ENCODE measurements at places on chromosomes 1 and 21.

DNA sequence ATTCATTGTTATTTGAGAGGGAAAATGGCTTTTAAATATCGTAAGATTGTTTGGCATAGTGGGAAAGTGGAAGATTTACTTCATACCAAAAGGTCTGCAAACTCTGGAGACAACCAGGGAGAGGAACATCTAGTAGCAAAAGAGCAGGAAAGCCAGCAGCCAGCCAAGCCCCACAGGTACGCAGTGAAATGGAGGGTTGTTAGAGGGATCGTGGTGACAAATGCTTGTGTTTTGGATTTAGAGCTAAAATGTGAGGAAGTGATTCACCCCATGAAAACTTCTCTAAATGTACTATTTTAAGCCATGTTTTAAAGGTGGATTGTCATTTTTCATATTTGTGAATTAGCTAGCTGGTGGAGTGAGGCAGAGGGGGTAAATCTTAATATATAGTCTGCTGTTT is 69.3 kb downstream of the RPS6KC1 start:
- no peak for DNase-seq

- DNase-seq: no peak
Measured at GRCh38 chr1:24545662-24546061, 10.2 kb upstream of the NCMAP start.

DNA sequence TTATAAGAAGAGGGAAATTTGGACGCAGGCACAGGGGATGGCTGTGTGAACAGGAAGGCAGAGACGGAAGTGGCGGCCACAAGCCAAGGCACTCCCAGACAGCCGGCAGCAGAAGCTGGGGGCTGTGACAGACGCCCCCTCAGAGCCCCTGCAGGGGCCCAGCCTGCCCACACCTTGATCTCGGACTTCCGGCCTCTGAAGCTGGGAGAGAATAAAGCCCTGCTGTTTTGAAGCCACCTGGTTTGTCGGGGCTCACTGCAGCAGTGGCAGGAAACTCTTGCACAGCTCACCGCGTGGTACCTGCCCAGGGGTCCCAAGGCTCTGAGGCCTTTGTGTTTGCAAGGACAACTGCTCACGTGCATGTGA is 13.7 kb downstream of the MEGF6 start:
- no peak for DNase-seq

- no peak for DNase-seq
Measured at GRCh38 chr1:10272274-10272673, 61.9 kb downstream of the KIF1B start.

- DNase-seq: no peak
Measured at GRCh38 chr1:35717911-35718476, 690 bp downstream of the C1orf216 start.

DNA sequence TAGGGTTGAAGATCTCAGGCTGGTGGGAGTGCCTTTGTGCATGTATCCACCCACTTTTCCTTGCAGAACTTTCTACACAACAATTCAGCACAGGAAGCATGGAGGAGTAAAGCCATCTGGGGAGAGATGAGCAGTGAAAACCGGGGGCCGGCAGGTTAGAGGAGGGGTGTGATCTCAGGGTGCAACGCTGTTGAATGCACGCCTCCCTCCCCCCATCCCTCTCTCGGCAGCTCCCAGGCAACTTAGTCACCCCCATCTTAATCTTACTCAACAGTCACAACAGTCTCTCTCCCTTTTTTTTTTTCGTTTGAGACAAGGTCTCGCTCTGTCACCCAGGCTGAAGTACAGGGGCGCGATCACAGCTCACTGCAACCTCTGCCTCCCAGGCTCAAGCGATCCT is 16.6 kb upstream of the ABCG1 start:
- no peak for DNase-seq

GRCh38 chr1:70427976-70428375 is 16.9 kb downstream of the CTH start:
- DNase-seq: no peak

GRCh38 chr1:4797429-4797828 is 143.0 kb downstream of the AJAP1 start:
- DNase-seq: no peak

DNA sequence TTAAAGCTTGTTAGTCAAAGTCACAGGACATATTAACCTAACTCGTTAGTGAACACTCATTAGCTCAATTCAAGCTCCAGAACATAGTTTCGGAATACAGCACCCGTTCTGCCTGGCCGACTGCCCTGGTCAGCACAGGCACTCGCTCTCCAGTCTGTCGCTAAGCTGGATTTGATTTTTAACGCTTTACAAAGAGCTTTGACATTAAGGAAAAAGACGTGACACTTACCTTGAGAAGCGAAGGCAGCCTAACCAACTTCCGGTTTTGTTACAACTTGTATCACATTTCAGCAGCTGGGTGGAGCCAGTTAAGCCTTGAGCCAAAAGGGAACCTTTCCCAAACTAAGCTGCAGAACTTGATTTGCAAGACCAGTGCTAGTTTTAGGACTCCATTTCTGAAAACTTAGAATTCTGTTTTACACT is at the start of gene FRRS1:
Gene FRRS1 (minus strand): TSS at position 258 of the 423 bp plus-strand sequence. CDS start 17,867 bp downstream, outside the sequence.
- no peak for DNase-seq

DNA sequence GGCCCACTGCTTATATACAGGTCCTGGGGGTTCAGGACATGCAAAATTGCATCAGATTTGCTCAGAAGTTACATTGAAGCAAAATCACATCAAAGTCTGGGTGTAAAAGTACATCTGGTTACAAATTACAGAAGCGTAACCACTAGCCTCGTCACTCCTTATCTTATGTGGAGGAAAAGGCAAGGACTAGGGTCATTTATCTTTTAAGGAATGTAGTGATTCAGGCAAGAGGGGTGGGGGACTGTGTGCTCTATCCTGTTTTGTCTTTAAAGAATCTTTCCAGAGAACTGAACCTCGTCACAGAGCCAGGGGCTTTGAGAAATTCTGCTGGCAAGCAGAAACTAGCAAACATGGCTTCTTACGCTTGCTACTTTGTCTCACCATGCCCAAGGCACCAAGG is 61.1 kb upstream of the RAB4A start:
- no peak for DNase-seq

GRCh38 chr1:107003972-107004371 is 52.5 kb upstream of the PRMT6 start:
- DNase-seq: no peak

DNA sequence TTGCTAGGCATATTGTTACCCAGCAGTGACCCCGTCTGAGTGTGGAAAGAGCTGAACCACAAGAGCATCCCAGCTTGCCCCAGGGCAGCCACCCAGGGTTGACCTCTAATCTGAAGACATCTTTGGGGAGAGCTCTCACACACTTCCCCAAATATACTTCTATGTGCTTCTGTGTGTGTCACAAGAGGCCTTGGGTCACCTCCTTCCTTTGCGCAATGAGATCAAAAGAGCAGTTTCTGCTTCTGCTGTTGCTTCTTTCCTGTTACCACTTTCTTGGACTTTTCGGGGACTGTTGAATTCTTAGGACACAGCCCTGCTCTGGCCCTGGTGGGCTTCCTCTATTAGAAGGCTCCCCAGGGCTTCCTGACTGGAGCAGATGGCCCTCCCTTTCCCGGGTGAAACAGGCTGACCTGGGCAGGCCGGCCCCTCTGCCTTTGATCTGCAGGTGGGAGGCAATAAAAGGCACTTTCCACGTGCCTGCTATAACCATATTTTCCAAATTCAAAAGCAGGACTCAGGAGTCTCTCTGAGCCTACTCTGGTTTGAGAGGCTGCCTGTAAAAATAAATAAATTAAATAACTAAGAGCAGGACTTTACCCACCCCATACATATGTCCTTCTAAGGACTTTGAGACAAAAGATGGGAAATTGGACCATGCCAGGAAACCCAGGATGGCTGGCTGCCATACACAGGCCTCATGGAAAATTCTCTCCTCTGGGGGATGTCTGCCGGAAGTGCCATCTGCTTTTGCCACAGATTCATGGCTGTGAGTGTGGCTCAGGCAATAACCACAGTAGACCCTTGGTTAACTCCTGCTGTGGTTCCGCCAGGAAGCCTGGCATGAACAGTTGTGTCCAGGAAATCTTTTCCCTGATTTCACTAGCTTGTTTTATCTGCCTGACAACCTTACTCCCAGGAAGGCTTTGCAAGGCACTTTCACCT is 28.3 kb upstream of the RCSD1 start:
- no peak for DNase-seq

- no peak for DNase-seq
Measured at GRCh38 chr1:10943041-10943440, 69.4 kb upstream of the TARDBP start.

DNA sequence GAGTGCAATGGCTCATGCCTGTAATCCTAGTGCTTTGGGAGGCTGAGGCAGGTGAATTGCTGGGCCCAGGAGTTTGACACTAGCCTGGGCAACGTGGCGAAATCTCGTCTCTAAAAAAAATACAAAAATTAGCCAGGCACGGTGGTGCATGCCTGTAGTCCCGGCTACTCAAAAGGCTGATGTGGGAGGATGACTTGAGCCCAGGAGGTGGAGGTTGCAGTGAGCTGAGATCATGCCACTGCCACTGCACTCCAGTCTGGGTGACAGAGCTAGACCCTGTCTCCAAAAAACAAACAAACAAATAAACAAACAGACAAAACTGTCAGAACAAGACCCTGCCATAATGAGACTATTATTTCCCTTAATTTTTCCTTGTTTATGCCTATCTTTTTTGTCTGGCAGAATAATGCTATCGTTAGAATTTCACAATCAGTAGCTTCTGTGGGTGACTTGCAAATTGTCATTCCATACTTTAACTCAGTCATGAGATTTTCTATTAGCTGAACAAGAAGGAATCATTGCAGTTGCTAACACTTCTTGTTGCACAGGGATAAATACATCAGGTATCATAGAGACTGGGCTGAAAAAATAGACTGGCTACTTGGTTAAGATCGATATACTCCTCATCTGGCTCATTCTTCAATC is 7.5 kb upstream of the THEM4 start:
- DNase-seq: no peak

- no peak for DNase-seq
Measured at GRCh38 chr1:33378976-33379375, 51.9 kb downstream of the PHC2 start.

GRCh38 chr1:30378991-30379581 is 344.3 kb downstream of the MATN1 start:
- DNase-seq: no peak

GRCh38 chr1:239619190-239619589 is 232.8 kb downstream of the CHRM3 start:
- no peak for DNase-seq

GRCh38 chr1:32924881-32925344 is 23.7 kb upstream of the TMEM54 start:
- no peak for DNase-seq

GRCh38 chr1:184385865-184386311 is 941 bp upstream of the C1orf21 start:
- DNase-seq: no peak

DNA sequence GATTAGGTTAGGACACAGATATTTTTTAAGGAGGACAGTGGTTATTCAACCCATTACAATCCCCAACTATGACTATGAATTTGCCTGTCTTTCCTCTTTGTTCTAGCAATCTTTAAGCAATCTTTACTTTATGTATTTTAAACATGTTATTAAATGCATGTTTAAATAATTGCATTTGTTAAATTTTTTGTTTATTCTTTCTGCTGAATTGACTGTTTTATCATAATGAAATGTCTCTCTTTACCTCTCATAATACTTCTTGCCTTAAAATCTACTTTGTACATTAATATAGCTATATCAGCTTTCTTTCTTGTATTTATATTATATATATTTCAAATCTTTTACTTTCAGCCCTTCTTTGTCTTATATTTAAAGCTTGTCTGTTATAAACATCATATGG is 46.1 kb downstream of the CR1L start:
- no peak for DNase-seq

GRCh38 chr1:61836649-61837048 is 94.4 kb downstream of the PATJ start:
- no peak for DNase-seq

GRCh38 chr1:101219924-101220870 is 16.6 kb upstream of the S1PR1 start:
- no peak for DNase-seq

GRCh38 chr1:53945183-53945432 is 391 bp downstream of the IFT25 start:
- no peak for DNase-seq

DNA sequence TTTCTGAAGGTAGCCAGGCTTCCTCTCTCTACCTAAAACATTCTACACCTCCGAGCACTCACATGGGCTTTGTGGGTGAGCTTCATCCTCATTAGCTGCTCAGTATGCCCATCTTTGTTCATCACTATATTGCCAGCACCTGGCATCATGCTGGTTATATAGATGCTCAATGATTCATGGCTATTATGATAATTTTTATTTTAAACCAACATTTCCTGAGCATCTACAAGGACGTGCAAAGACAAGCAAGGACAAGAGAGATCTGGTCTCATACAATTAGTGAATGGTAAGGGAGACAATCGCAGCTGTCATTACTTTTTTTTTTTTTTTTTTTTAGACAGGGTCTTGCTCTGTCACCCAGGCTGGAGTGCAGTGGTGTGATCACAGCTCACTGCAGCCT is 11.3 kb upstream of the QSOX1 start:
- no peak for DNase-seq

GRCh38 chr1:23098463-23099170 is 70.0 kb downstream of the LUZP1 start:
- peak; percentile 29 for DNase-seq

- DNase-seq: no peak
Measured at GRCh38 chr1:178393370-178393769, 103.4 kb downstream of the CLEC20A start.

- no peak for DNase-seq
Measured at GRCh38 chr1:230818367-230818766, 50.0 kb downstream of the C1orf198 start.

- no peak for DNase-seq
Measured at GRCh38 chr1:248576260-248576980, 1.9 kb upstream of the OR2T34 start.

DNA sequence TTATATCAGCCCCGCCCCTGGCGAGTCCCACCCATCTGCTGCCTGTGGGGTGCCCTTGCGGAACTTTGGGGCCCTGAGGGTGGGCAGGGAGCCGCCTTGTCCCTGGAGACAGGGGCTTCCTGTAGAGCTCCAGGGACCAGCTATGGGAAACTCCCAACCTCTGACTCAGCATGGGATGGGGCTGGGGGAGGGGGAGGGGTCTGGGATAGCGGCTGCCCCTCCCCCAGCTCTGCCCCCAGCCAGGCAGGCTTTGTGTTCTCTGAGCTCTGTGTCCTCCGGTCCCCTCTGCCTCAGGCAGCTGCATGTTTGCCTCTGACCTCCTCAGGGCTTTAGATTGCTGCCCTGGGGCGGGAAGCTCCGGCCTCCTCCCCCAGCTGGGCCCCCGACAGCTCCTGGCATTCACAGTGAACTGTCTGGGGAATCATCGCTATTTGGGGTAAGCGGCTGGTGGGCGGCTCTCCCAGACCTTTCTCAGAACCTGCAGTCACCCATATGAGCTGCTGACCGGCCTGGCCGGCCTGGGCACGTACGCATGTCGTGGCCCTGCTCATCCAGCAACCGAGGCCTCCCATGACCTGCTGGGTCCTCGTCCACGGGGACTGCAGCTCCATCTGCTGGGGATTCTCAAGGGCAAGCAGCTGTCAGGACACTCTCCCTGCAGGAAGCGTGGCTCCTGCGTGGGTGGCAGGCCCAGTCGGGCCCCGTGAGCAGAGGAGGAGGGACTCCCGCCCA is 17.1 kb downstream of the ARHGEF16 start:
- DNase-seq: no peak

All from stimulated activated CD8-positive, alpha-beta memory T cell treated with anti-CD3 and anti-CD28 coated beads, Interleukin-7, amount 100 ng/mL, for 4 hours (primary cell).